ENCODE measurements at places on chromosomes 1 and 21.
A peak's percentile ranks its signal among the peaks of the same experiment; 100 is the strongest.

GRCh38 chr1:23772049-23772853, 6.0 kb upstream of the PITHD1 start:
- peak; percentile 26 for DNase-seq

DNA sequence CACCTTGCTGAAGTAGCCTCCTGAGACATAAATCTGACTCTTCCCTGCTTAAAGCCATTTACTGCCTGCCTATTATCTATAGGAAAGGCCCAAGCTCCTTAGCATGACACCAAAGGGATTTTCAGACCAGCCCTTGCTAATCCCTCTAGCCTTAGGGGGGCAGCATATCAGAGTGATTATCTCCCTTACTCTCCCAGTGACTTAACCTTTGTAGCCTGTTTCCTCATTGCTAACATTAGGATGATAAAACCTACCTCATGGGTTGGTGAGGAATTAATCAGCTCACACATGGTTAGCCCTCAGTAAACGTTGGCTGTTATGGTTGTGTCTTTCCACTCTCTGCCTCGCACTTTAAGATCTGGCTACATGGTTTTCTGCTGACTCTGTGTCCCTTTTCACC, 70.1 kb downstream of the ROR1 start:
- no peak for DNase-seq

GRCh38 chr1:175482071-175482451, 261.3 kb downstream of the TNR start:
- DNase-seq, result no peak

- DNase-seq, result no peak
These were observed 51.5 kb downstream of the LUZP1 start for GRCh38 chr1:23116921-23117699.

GRCh38 chr1:173451981-173452380, 25.2 kb upstream of the PRDX6 start:
- no peak for DNase-seq

- DNase-seq, result no peak
These were observed 30.4 kb downstream of the IFNGR2 start for GRCh38 chr21:33433425-33434114.

GRCh38 chr1:35881850-35882273, 1.1 kb upstream of the AGO1 start:
- DNase-seq, result no peak

DNA sequence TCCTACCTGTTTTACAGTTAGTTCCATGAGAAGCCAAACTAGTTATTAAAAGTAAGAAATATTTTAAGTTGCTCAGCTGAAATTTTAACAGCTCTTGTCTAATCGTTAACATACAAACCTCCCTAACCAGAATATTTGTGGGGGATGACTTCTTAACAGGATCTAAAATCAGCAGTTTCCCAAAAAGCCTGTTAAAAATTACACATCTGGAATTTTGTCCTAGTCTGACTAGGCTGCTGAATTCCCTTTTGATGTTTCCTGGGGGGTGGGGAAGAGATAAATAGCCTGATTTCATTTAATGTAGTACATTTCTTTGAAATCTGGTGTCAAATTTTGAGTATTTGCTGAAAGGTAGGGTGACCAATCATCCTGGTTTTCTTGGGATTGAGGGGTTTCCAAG, 78.8 kb upstream of the ARHGAP29 start:
- DNase-seq, result no peak

DNA sequence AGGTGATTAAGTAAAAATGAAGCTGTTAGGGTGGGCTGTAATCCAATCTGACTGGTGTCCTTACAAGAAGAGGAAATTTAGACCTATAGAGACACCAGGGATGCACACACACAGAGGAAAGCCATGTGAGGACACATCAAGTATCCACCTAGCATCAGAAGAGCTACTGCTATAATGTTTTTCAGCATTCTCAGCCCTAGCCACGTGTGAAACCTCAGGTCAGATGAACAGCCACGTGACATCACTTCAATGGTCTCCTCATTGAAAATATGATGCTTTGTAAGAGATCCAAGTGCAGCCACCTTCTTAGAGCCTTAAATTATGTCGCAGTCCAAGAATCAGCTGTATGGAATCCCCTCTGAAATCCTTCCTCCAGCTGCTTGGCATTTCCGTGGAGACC, 65.1 kb downstream of the C1orf87 start:
- DNase-seq, result no peak

- no peak for DNase-seq
These were observed 90.6 kb downstream of the DMRTB1 start for GRCh38 chr1:53549781-53550180.

DNA sequence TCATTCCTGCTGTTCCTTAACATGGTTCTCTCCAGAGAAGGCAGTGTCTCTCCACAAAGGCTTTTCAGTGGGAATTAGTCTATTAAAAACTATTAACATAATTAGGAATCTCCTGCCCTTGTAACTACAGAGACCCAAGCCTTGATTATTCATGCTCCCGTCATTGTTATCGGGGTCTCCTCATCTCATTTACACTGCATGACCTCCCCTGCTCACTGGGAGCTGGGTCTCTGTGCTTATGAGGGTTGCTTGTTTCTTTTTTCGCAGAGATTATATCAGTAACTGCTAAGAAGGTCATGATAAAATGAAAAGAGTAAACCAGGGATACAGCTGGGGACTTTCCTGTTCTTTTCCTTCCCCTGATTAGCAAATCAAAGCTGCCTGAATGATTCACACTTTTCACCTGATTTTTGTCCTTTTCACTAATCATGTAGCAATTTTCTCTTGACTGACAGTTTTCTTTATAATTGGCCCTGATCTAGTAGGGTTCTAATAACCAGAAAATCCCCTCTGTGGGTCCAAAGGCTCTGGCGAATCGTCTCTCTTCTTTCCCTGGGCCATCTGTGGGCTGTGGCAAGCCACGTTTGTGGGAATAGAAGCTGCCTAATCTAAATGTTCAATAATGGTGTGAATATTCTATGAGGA, 116.5 kb upstream of the BARHL2 start:
- DNase-seq, result no peak

DNA sequence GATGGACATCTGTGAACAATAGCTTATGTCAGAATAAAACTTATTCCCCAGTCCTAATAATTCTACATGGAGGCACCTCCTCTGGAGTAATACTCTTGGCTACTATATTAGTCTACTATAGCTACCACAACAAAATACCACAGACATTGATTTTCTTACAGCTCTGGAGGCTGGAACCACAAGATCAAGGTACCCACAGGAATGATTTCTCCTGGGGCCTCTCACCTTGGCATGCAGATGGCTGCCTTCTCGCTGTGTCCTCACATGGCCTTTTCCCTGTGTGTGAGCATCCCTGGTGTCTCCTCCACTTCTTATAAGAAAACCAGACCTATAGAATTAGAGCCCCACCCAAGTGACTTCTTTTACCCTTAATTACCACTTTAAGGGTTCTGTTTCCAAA, 244.3 kb downstream of the BARHL2 start:
- no peak for DNase-seq

GRCh38 chr21:34215911-34216717, 142.7 kb downstream of the MRPS6 start:
- DNase-seq, result no peak

GRCh38 chr1:154864189-154864975, 5.7 kb downstream of the KCNN3 start:
- no peak for DNase-seq

DNA sequence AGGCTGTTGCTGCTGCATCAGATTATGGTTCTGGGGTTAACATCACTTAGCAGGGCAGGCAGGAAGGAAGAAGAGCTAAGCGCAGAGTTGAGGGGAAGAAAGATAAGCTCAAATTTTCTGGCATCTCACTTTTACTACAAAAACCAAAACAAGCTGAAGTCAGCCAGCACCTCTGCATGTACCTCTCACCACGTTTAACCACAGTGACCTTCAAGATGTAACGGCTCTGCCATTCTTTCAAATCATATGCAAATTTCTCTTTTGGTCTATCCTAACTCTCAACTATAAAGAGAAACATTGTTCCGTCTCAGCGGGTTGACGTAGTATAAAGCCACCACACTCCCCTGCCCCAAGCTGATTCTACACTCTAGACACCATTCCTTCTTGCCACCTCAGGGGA, 154.4 kb downstream of the OMA1 start:
- no peak for DNase-seq

GRCh38 chr1:65265651-65266351, 43.5 kb upstream of the DNAJC6 start:
- DNase-seq, result peak; percentile 46

DNA sequence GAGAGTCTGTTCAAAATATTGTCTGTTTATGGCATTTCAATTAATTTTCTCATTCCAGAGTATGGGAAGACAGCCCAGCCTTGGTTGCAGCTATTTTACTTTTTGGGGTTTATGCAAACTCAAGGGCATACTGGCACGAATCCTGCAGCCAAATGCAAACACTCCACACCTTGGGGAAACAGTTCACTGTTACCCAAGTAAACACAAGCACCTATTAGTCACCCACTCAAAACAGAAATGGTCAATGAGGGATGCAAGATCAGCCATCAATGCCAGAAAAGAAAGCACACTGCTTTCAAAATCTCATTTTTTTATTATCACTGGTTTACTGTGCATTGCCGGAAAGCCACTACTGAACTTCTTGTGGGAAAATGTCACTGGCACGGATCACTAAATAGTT, 170.6 kb downstream of the RUNX1 start:
- DNase-seq, result peak; percentile 91

- DNase-seq, result no peak
These were observed 97.4 kb upstream of the ST6GALNAC5 start for GRCh38 chr1:76769911-76770310.

DNA sequence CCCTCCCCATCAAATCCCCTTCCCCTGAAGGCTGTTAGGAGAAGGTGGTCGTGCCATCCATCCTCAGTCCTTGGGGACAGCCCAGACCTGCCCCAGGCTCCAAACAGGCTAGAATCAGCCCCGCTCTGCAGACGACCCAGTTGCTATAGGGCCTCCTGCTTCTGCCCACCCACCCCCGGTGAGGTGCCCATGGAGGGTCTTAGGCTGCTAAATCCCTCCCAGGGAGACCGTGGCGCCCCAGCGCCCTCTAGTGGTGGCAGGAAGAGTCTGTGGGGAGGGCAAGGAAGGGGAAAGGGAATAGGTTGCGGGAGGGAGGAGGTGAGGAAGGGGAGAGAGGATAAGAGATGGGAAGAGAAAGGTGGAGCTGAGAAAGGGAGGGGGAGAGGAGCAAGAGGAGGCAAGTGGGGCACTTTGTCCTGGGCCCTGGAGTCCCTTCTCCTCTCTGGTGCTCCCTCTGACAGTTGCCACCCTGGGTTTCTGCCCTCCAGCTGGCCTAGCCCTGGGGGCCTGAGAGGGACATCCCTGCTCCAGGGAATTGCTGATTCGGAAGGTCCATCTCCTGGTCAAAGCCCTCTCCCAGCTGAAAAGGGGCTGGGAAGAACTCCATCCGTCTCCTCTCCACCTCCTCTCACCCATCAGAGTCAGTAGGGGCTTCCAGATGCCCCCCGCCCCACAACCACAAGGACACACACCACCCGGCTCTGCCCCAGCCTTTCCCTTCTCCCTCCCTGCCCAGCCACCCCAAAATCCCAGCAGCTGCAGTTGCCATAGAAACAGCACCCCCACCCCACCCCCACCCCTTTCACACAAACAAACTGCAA, 55.4 kb downstream of the CAMK2N1 start:
- DNase-seq, result peak; percentile 42

DNA sequence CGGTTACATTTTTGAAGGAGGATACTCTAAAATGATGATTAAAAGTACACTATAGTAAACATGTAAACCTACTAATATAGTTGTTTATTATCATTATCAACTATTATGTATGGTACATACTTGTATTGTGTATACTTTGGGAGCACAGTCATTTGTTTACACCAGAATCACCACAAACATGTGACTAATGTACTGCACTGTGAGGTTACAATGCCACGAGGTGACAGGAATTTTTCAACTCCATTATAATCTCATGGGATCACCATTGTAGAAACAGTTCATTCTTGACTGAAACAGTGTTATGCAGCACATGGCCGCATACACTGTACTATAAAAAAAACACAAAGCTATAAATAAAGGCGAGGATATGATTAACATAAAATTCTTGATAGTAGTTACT, 44.3 kb downstream of the GPATCH2 start:
- no peak for DNase-seq

DNA sequence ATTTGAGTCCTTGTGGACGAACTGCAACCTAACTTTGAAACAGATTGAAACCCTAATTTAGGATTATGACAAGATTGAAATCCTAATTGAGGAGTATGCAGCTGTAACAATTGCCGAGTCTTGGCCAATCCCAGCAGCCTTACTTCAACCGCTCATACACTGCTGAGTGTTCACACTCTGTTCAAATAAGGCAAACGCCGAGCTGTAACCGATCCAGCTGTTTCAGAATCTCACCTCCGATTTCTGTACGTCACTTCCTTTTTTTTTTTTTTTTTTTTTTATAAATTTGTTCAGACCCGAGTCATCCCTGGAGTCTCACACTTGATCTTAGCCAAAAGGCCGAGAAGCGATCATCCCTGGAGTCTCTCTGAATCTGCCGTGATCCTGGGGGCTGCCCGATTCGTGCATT, 22.3 kb upstream of the ATP5PO start:
- DNase-seq, result no peak

- DNase-seq, result no peak
These were observed 4.2 kb upstream of the RRP1 start for GRCh38 chr21:43785134-43785533.

- DNase-seq, result no peak
These were observed 258.2 kb downstream of the CHRM3 start for GRCh38 chr1:239644604-239645003.

GRCh38 chr1:222521299-222522104, 26.4 kb downstream of the HHIPL2 start:
- DNase-seq, result no peak

GRCh38 chr1:61078618-61079295, 3.6 kb upstream of the NFIA start:
- no peak for DNase-seq

- DNase-seq, result no peak
These were observed 1.4 kb downstream of the ZNF670 start for GRCh38 chr1:247077213-247077612.

DNA sequence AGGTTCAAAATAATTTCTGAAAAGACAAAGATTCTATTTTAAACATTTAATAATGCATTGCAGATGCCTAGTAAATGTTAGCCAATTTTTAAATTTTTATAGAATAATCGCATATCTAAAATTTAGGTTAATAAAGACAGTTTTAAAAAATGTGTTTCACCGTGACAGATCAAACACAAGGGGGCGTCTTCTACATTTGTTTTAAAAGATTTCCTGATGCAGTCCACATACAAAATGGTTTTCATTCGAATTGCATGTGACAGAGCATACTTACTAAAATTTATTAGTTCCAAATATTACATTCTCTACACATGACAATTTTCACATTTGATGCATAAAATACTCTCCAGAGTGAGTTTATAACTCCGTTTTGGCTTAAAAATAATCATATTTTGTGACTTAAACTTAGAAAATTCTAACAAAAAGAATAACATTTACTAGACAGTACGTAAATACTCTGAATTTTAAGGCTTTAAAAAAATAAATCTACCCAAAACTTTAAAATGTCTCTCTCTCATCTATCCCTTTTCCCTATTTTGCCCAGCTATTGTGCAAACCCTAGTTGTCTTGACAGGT, 75.5 kb downstream of the ADAMTS1 start:
- no peak for DNase-seq

Measured in DMS153 (cell line).